Head of caudate nucleus (tissue), 42 donors: ENCODE measurements at places on chromosomes 3 and 15.

DNA sequence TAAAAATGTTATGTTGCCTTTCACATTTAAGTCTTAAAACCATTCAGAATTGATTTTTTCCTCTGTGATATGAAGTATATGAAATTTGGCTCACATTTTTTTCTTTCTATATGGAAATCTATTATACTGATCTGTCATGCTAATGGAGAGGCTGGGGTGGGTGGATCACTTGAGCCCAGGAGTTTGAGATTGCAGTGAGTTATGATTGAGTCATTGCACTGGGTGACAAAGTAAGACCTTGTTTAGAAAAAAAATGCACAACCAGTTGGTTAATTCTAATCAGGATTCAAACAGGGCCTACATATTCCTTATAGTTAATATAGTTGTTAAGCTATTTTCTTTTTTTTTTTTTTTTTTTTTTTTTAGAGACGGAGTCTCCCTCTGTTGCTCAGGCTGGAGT, 230.5 kb downstream of the MFSD1 start:
- peak; percentile 30 for DNase-seq

- no peak for DNase-seq
Measured at GRCh38 chr3:164155400-164155799, 922.9 kb downstream of the SI start.

- no peak for DNase-seq
Measured at GRCh38 chr3:120852412-120852811, 55.6 kb upstream of the STXBP5L start.

DNA sequence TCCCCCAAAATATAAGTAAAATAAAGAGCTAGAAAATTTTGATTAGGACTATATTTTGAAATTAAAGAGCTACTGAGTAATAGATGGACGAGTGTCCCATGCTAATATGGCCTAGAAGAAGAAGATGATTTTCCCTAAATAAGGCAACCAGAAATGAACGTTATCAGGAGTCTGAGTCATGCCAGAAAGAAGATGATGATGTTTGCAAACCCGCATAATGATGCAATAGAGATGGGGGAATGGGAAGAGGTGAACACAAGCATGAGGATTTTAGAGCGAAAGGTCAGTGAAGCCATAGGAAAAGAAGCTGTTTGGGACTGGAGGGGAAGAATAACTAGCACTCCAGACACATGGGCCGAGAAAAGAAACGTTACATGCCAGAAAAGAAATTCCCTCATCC, 71.7 kb downstream of the FGF12 start:
- no peak for DNase-seq

GRCh38 chr3:16319307-16319706, 54.3 kb downstream of the OXNAD1 start:
- DNase-seq, result no peak

DNA sequence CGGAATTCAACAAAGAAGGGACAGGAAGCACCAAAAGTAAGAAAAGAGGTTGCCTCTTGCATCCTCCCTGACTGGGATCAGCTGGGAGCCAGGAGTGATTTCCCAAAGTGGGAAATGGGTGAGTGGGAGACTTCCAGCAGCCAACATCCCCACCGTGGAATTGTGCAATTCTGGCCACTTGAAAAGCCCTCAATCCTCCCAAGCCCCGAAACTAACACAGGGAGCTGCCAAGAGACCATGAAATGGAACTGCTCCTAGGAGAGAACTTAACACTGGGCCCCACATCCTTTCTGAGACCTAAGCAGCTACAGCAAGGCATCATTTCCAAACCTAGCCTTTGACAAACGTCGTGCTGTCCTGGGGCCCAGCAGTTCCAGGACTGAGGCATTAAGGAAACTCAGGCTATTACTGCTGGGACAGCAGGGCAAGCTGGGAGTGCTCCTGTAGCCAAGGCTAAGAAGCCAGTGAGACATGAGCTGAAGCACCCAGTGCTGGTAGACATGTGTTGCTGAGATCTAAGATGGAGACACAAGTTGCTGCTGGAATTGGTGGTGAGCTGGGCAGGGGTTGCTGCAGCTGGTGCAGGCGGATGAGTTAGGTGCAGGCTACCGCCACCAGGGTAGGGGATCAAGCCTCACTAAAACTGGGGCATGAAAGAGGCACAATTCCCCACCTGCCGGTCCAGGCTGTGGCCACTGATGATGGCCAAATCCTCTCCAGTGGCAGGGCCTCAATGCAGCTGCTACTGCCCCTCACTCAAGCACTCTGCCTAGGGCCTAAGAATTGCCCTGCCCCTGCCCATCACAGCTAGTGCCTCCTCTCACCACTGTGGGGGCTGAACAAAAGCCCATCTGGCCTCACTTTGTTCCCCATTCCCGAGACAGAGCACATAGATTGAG, 43.9 kb downstream of the ALDH1A2 start:
- no peak for DNase-seq

DNA sequence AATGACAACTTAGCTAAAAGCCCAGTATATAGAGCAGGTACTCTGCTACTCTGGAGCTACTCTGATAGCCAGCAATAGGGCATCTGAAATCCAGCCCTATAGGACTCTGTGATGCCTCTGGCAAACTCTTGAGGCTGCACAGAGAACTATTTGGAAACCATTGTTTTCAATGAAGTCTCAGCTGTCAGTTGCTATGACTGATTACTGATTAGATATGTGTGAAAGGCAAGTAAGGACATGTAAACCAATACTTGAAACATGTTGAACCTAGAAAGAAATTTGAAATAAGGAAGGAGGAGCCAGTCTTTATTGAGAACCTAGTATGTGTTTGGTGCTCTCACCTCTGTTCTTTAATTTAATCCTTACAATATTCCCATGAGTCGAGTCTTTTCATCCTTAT, 40.2 kb upstream of the CRTC3 start:
- no peak for DNase-seq

DNA sequence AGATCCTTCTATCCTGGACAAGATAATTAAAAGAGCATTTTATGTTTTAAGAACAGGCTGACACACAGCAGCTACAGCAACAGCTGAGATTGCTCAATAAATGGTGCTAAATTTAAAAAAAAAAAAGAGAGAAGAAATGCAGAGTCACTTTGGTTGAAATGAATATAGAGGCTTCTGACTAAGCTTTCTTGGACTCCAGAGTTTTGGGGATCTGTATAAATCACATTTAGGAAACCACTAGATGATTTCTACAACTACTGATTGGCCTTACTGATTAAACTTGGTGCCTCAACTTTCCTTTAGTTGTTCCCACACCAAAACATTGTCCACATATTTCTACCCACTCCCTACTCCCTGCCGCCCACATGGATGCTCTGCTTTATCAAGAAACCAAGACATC, 132.9 kb upstream of the ZBTB20 start:
- DNase-seq, result no peak

DNA sequence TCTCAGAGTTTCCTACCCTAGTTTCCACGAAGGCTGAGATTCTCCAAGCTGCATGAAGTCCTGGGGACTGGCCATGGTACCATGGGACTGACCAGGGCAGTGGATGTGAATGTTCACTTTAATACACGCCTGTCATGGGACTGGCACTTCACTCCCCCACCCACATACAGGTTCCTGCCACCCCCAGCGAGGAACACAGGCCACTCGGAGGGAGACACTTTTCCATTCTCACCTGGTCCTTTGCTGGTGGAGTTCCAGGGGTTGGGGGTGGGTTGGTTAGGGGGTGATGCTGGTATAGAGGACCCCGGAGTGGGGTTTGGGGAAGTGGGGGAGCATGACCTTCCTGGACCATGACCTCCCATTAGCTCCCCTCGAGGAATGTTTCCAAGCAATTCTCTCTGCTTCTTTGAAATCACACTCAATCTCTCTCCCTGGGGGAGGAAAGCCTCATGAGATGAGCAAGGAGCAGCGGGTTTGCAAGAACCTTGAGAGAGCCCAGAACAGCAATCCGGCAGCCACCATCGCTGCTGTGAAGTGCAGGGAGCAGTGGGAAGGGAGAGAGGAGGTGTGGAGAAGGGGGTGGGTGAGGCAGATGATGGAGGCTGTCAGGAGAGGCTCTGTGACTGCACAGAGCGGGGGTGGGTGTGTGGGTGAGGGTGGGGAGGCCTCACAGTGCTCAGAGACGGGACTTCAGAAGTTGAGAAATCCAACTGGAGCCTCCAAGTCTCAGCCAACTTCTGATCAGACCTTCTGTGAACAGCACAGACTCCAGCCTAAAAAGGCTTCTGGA, 69.7 kb downstream of the ADCY5 start:
- peak; percentile 81 for DNase-seq

GRCh38 chr3:67898916-67899315, 244.5 kb upstream of the SUCLG2 start:
- DNase-seq, result no peak

- DNase-seq, result no peak
Measured at GRCh38 chr3:124246949-124247348, 255.0 kb upstream of the ROPN1 start.

DNA sequence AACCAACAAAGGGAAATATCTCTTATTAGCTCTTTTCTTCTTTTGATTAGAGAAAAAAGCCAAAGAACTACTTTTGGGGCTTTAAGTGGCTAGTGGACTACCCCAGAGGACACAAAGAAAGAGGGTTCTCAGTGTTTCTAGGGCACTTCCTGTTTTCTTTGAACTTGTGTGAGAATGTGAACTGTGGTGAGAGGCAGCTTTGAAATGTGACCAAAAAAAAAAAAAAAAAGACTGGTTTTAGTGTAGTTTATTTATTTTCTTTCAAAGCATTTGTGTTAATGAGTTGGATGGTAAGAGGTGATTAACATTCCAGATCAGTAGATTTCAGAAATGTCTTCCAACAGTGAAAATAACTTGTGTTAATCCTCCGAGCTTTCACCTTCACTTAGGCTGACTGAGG, 32.4 kb downstream of the SELENOT start:
- DNase-seq, result no peak

DNA sequence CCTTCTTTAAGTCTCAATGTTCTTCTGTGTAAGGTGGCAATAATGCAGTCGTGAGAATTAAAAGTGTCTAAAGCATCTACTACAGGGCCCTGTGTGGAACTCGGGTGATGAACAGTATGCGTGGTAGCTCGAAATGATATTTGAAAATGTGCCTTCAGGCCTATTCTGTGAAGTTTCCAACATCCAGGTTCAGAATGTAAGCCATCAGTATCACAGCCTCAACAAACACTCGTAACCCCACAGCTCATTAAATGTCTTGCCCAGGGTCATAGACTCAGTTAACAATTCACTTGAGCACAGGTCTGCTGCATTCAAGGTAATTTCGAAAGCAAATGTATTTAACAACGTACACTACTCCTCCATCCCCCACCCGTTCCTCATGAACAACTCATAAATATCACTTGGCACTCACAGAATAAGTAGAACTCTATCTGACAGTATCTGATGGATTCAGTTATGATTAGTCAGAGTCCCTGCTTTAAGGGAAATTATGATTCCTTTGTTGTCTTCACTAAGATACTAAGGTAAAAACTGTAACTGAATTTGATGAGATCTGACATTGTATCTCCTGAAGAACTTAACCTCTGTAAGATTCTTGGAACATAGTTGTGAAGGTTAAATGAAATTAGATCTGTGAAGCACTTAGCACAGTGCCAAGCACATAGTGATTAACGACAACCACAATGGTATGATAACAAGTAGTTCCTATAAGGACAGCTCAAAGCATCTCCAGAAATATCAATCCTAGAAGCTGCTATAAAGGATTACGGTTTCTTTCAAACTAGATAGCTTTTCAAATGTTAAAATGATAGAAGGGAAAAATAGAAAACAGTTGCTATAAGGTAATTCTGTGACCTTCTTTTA, 642.3 kb downstream of the TBL1XR1 start:
- DNase-seq, result no peak

DNA sequence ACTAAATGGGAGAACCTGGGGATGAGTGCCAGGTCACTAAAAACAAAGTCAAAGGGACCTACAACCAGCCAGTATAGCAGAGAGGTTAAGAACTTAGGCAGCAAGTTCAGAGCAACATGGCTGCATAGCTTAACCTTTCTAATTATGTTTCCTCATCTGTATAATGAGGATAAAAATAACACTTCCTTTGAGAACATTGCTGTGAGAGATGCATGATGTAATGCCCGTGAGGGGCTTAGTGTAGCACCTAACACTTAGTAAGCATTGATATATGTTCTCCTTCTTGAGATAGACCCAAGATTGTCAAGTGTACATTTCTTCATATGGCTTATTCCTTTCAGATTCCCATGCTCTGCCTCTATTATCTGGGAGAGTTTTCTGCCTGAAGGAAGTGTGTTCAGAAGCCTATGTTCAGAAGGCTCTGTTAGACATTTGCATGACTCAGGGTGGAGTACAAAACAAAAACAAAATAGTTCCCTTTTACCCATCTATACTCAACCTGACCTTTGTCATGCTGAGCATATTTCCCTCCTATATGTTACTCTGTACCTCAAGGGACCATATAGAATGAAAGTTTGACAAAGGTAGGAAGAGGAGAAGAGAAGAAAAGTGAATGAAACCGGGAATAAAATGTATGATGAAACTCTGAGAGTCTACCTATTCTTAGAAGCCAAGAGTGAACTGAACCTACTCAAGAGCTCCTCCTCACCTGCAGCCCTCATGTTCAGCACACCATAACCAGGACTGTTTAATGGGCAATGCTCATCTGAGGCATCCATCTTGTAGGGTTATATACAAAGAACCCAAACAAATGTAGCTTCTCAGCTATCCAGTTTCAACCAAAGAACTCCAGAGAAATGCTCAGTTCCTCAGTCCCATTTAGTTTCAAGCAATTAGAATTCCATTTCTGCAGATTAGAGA, 70.7 kb upstream of the KCNMB2 start:
- no peak for DNase-seq

GRCh38 chr15:76529911-76530310, 193.3 kb downstream of the ISL2 start:
- no peak for DNase-seq

GRCh38 chr3:116253511-116253910, 191.8 kb downstream of the LSAMP start:
- no peak for DNase-seq

DNA sequence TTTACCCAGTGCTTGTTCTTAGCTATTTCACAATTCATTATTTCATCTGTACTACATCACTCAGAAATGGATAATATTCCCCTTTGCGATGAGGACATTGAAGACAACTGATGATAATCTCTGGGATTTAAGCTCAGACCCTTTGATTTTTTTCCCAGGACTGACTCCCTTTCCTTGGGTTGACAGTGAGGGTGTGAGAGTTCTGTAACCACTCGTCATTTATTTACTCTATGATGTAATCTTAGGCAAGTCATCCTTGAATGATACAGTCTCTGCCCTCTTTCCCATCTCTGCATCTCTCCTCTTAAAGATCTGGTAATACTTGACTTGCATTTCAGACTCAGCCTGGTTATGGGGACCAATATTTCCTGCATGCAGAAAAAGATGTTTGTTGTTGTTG, 1041.7 kb downstream of the AGBL1 start:
- DNase-seq, result no peak

DNA sequence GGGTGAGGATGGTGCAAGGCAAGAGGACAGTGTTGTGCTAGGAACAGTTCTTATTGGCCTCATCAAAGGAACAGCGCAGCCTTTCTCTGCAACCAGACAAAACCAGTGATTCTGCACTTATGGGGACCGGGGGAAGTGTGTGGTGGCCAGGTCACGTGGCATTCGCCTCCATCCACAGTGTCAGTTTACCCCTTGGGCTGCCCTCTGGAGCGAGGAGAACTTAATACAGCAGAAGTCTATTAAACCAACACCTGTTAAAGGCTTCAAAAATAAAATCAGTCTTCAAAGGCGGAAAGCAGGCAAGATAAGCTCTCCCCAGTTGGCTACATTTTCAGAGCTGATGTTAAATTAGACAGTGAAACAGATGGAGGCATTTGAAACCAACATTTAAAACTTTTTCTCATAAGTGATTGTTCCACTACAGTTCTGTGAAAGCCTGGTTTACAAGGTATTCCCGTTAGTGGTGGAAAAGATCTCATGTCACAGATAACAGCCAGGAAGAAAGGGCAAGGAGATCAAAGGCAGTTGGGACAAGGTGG, 75.2 kb downstream of the LRIG1 start:
- no peak for DNase-seq
